ENCODE measurements at places on chromosomes 5 and 9. TPM values are rescaled to one million over a fixed set of nuclear protein-coding genes. Genes with fewer than 3 reads are reported as not detected.

- no peak for DNase-seq
These were observed 407.1 kb upstream of the DMAC1 start for GRCh38 chr9:8206720-8207119.

The FBP1 gene
- total RNA-seq: 1.0 TPM

The GNAQ gene
- 15.9 TPM for total RNA-seq

DNA sequence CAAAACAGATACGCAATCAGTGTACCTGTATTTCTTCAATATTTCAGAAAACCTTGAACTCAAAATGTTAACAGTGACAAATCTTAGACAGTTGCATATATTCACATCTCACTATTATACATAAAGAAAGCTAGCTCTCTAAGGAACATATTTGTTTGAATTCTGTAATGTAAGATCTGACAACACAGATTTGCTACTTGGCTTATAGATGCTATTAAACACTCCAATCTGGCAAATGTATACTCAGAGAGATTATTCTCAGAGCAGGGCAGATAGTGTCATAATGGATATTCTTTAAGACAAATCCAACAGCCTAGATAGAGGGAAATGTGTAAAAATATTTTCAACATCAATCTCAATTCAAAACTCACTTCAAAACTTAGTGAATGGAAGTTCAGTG is 794.5 kb upstream of the CDH9 start:
- DNase-seq: no peak

GRCh38 chr5:111133436-111133751 is 41.2 kb downstream of the WDR36 start:
- no peak for DNase-seq

- no peak for DNase-seq
These were observed 30.2 kb downstream of the GFM2 start for GRCh38 chr5:74736759-74737158.

The TAF11L7 gene
- total RNA-seq: not detected

The MYORG gene
- total RNA-seq: 9.0 TPM

The SLCO6A1 gene
- total RNA-seq: not detected

The FOXD4L4 gene
- not detected for total RNA-seq

DNA sequence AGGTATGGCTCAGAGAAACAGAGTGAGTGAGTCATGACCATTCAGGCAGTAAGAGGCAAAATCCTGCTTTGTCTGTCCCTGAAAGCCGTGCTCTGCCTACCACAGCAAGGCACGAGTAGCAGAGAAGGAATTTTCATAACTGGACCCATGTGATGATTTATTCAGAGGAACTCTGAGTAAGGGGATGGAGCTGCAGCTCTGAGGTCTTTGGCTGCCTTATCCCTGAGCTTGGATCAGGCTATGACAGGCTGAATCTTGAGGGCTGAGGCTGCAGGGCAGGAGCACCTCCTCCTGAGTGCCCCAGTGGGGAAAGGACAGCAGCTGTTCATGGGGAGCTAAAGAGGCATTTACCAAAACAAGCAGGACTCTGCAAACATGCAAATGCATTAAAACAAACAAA is 183.4 kb downstream of the PAPPA start:
- no peak for DNase-seq

- DNase-seq: no peak
These were observed 2.1 kb downstream of the CCDC192 start for GRCh38 chr5:127705120-127705892.

- DNase-seq: no peak
These were observed 85.2 kb upstream of the SMIM23 start for GRCh38 chr5:171700318-171700912.

GRCh38 chr5:65483546-65484346 is 2.0 kb upstream of the ADAMTS6 start:
- no peak for DNase-seq

The C1QTNF3 gene
- 0.60 TPM for total RNA-seq

GRCh38 chr5:79811081-79811480 is 121.4 kb downstream of the CMYA5 start:
- no peak for DNase-seq

The PLPPR1 gene
- total RNA-seq: not detected

The OR2K2 gene
- total RNA-seq: not detected

DNA sequence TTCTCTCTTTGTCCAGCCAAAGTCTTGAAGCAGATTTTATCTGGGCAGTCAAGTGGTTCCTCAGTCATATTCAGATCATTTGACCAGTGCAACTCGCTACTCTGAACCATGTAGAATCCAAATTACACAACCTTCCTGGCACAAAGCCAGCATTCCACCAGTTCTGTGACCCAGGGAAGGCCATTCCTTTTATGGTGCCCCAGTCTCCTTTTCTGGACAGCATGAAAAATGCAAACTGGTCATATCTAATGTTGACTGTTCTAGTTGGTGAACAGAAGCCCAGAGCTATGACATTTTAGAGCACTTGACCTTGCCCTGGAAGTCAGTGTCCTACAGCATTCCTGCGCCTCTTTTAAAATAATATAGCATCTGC is 364.6 kb downstream of the BRINP1 start:
- DNase-seq: peak; percentile 65

The PCSK5 gene
- 4.5 TPM for total RNA-seq

The TGFBI gene
- total RNA-seq: 66.5 TPM

The TMEM215 gene
- not detected for total RNA-seq

GRCh38 chr9:97594381-97594921 is 38.7 kb downstream of the TSTD2 start:
- DNase-seq: no peak

- no peak for DNase-seq
These were observed 66.5 kb downstream of the SEMA5A start for GRCh38 chr5:9479361-9479760.

The ANKRD31 gene
- 0.05 TPM for total RNA-seq

The CXCL14 gene
- total RNA-seq: 1.8 TPM

The NR2F1-AS1 gene
- 0.60 TPM for total RNA-seq

DNA sequence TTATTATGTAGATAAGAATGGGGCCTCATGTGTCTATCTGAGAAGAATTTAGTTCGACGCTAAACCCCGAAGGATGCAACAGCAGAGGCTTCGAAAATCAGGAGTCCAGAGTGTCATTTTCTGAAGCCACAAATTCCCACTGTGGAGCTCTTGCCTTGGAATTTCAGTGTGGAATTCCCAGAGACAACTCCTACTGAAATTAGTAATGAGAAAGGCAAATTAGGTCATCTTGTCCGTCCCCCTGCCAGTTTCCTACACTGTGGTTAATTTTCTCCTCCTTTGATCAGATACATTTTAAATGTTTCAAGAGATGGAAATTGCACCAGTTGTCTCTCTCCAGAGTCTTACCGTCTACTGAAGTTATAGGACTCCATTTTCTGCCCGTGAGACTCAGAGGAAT is 633.6 kb downstream of the BNC2 start:
- DNase-seq: no peak

- peak; percentile 90 for DNase-seq
These were observed 95.3 kb downstream of the RGS3 start for GRCh38 chr9:113558632-113559502.

- DNase-seq: no peak
These were observed 190.9 kb downstream of the FSTL4 start for GRCh38 chr5:133421394-133421793.

DNA sequence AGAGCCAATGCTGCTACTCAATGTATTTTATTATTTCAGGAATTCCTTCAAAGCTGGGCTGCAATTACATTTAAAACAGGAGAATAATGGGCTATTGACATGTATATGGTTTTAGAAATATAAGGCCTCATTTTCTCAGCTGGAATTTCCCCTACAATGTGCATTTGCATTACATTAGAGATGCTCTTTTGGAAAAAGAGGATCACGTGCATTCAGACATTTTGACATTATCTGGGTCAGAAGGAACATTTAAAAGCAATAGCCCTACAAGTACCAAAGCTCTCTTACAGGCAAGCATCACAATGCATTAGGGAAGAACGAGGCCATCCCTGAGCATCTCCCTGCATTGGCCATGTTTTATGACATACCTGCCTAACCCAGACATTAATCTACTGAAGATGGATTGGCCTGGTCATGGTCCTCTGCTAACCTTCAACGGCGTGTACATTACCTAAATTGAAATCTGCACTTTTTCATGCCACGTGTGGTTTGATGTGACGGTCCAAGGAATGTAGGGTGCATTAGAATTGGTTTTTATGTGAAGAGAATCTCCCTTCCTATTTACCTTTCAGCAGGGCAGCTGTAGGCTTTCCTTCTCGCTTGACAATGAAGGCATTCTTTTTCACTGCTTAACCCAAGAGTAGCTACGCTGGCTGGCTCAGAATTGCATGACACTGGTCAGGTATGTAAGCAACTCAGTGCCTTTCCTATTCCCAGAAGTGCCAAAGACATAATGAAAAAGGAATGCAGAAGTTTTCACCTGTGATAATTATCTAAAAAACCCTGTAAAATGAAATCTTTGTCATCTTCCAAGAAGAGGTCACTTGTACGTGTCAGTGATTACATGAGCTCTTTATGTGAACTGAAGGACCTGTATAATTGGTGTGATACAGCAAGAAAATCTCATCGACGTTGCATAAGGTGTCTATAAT is 212.3 kb upstream of the MPDZ start:
- DNase-seq: no peak

- DNase-seq: no peak
These were observed 22.2 kb downstream of the ISOC1 start for GRCh38 chr5:129116797-129117196.

GRCh38 chr5:169467041-169467771 is 116.4 kb upstream of the SPDL1 start:
- DNase-seq: no peak

- DNase-seq: no peak
These were observed 176.2 kb downstream of the GAPVD1 start for GRCh38 chr9:125437771-125438221.

GRCh38 chr5:151675611-151676313 is 11.0 kb downstream of the SPARC start:
- no peak for DNase-seq

The LCN12 gene
- total RNA-seq: 2.9 TPM

- DNase-seq: no peak
These were observed 1317.0 kb upstream of the ACO1 start for GRCh38 chr9:31067418-31067817.

The ZNG1A gene
- total RNA-seq: 13.2 TPM

The GPR151 gene
- not detected for total RNA-seq

The ZNF484 gene
- total RNA-seq: 4.3 TPM

GRCh38 chr9:82720515-82720914 is 342.4 kb downstream of the RASEF start:
- no peak for DNase-seq

GRCh38 chr5:116359592-116359991 is 215.0 kb downstream of the SEMA6A start:
- DNase-seq: no peak

DNA sequence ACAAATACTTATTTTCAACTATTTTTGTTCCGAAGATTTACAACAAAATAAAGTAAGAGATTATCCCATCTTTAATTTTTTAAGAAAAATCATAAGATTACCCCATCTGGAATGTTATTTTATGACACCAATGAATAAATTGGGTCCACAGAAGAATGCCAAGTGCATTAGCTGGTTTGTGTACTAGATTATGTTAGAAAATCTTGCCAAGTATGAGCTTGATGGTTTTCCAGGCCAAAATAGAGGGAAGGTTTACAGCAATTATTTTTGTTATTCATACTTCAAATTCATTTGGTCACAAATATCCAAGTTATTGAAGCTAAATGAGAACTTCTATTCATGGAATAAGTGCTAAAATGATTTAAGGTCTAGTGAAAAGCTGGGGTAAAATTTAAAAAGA is 109.4 kb upstream of the DMRTA1 start:
- no peak for DNase-seq

The GPX8 gene
- total RNA-seq: 7.4 TPM

- DNase-seq: no peak
These were observed 107.6 kb downstream of the LURAP1L start for GRCh38 chr9:12882430-12882829.

The SLC6A7 gene
- total RNA-seq: not detected

- DNase-seq: no peak
These were observed 73.4 kb upstream of the NR4A3 start for GRCh38 chr9:99748266-99748665.

- DNase-seq: no peak
These were observed 153.8 kb upstream of the FST start for GRCh38 chr5:53326424-53327153.

DNA sequence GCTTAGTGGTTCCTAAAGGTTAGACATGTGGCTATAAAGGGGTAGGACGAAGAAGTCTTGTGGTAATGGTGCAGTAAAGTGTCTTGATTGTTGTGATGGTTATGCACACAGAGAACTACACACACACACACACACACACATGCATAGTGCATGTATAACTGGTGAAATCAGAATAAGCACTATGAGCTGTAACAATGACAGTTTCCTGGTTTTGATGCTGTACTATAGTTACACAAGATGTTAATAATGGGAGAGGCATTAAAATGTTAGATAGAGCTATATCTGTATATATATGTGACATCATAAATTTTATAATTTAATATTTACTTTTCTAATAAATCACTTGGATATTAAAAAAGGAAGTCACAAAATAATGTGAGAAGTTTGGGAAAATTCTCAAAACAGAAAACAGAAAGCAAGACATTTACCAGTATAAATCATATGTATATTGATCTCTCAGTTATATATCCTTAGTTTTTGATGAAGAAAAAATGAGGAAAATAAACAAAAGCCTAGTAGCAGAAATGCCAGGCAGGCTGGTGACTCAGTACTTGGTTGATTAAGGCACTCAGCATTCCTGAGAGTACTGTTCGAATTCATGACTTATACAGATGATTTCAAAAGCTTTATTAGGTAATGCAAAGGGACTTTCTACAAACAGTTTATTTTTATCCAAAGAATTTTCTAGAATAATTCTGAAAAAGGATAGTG is 350.5 kb upstream of the DAB2 start:
- no peak for DNase-seq

The HAVCR1 gene
- not detected for total RNA-seq

The NR4A3 gene
- 3.9 TPM for total RNA-seq

DNA sequence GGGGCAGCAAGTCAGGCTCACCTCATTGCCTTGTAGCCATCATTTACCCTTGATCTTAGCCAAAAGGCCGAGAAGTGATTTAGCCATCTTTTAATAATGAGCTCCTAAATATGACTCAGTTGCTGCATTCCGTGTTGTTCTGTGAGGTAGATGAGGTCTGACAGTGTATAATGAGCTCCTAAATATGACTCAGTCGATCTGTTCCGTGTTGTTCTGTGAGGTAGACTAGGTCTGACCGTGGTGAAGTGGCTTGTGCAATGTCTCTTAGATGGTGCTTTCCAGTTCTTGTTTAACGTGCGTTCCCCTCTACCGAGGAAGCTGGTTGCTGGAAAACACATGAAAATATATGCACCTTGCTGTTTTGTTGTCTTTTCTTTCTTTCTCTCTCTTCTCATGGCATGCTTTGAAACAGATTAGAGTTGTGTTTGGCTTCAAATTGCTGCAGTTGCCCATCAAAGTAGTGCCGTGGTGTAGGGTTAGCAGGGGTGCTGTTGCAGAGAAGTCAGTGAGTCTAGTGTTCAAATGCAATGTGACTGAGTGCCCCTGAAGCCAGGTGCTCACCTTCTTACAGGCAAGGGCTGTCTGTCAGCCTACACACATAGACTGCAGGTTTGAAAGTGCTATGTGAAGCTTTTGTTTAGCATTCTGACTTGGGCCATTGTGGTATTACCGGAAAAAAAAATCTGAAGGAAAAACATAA is 118.6 kb downstream of the KDM4C start:
- DNase-seq: no peak

The CCL27 gene
- total RNA-seq: not detected

Data from Right ventricle myocardium inferior (tissue), 1 donor.